Cortex of kidney (tissue), 1 donor: ENCODE measurements at places on chromosomes 2 and 18.

DNA sequence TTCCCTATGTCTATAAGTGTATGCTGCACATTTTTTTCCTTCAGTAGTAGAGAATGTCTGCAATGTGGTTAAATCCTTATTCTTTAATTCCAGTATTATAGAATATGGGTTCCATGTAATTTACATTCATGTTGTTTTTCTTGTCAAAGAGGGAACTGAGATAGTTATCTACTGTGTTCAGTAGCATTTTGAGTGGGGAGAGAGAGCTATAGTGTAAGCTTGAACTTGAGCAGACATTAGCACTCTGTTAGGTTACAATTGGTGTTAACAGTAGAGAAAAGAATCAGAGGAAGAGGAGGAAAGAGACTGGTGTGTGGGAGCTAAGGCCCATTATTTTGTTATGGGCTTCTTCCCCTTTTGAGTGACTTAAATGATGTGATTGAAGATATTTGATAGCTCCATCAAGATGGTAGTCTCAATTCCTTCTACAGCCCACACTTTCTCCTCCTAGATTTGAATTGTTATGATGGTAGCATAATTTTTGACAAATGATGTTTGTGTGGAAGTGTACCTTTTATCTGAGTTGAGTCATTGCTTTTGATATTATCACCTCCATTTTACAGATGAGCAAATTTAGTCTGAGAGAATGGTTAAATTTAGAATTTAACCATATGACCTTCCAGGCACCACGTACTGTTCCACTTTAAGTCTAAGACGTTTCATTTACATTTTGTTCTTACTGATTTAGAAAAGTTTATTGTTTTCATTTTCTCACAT lies 71.3 kb downstream of the FMNL2 start:
- DNase-seq = no peak

- no peak for DNase-seq
Observed at GRCh38 chr18:50199921-50200320, 5.0 kb upstream of the MYO5B start.

GRCh38 chr2:85712849-85713612 lies 18.9 kb downstream of the GNLY start:
- DNase-seq = no peak

GRCh38 chr2:179545024-179545423 lies 280.4 kb upstream of the SESTD1 start:
- no peak for DNase-seq

DNA sequence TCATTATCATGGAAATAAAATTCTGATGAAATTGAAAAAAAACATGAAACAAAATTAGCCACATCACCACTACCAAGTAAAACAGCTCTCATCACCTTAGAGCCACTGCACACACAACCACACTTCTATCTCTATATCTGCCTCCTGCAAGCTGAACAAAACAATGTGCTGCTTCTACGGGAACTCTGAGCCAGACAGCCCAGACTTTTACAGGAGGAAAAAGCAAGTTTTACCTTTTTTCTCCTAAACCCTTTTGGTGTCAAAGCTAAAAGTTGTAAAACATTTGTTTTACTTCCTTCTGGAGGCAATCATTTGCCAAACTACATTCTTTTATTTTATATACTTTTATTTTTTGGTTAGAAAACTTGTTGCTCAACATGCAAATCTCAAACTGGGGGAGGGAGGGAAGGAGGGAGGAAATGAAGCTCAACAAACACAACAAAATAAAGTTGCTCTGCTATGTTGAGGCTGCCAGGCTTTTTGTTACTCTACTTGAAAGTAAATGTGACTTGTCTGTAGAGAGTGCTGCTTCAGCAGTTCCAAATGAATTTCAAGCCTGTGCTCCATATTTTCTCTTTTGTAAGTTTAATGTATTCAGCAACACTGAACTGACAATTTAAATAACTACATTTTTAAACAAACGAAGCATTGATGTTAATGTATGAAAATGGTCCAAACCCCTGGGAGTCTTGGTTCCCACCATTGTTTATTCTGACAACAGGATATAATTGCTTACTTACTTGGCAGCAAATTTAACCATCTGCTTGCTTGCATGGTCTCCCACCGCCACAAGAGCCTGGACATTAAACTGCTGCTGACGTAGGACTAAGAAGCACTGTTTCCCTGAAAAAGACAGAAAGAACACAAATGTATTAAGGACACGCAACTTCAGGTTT lies 24.5 kb downstream of the DARS1 start:
- DNase-seq = no peak

DNA sequence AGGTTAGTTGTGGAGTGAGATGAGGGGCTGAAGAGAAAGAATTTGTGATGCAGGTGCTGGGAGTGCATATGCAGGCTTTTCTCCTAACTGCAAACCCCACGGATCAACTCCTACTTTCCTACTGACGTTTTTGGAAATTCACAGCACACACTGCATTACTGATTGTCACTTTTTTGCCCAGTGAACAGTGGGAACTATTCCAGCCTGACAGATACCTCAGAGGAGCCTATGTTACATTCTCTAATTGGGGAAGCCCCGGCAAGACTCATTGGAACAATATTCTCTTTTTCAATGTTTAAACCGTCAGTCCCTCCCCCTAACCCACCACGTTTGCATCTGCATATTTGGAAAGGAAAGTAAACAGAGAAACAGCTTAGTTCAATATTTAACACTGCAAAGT lies 126.2 kb downstream of the DPP4 start:
- no peak for DNase-seq

GRCh38 chr2:39154944-39155343 lies 34.1 kb upstream of the SOS1 start:
- DNase-seq = no peak
